ENCODE measurements at places on chromosomes 4 and X.

- no peak for DNase-seq
Observed at GRCh38 chr4:93461541-93461940, 367.0 kb upstream of the ATOH1 start.

- DNase-seq = peak; percentile 27
Observed at GRCh38 chrX:131746491-131746968, 202.7 kb downstream of the OR13H1 start.

DNA sequence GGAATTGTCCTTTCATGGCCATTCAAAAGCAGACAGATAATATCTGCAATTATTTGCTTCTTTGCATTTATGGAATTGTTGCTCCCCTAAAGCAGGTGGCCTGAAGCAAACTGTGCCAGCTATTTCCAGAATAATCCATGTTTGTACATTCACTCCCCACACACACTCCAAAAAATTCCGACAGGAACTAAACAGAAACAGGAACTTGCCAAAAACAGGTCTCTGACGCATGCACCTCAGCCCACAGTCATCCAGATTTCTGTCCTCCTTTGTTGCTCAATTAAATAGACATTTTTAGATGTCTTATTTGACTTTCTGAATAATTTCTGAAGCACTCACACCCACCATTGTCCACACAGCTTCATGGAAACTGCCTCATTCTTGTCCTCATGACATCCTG lies 71.5 kb upstream of the EDNRA start:
- no peak for DNase-seq

- no peak for DNase-seq
Observed at GRCh38 chr4:184019667-184020623, 114.8 kb downstream of the STOX2 start.

DNA sequence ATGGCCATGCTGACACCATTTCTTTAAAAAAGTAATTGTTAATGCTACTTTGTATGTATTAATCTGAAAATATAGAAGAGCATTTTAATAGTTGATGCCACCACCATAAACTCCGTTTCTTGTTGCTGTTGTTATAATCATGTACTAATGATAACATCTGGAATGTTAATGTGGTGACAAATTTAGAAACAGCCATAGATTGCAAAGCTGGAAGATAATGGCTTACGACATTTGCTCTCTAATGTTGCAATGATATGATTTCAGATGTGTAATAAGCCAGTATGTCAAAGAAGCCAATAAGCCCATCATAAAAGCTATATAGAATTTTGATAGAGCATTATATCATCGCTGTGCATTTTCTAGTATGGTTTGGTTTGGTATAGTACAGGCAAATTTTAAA lies 579.4 kb upstream of the ZFP42 start:
- no peak for DNase-seq

DNA sequence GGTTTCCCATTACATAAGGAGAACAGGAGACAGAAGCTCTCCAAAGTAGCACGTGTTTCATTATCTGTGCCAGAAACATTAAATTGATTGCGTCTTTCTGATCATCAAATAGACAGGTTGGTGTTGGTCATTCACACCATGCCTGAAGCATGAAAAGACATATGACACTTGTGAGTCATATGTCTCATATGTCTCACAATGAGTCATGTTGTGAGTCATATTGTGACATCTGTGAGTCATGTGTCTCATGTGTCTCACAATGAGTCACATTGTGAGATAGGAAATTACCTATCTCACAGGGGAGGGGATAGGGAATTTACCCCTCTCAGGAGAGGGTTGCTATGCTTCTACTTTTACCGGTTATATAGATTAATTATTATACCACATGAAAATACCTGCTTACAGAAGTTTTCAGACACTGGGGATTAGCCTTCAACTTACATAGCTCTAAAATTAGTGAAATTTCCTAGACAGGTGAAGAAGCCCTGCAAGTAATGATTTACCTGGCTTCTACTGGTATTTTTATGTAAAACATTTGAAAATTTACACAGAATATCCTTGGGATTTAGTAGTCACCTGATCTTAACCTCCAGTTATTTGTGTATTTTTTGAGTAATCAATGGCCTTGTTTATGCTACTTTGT lies 80.8 kb downstream of the NPFFR2 start:
- DNase-seq = peak; percentile 76

GRCh38 chr4:13615161-13615560 lies 12.4 kb downstream of the BOD1L1 start:
- no peak for DNase-seq

GRCh38 chr4:163217505-163217904 lies 50.8 kb upstream of the NAF1 start:
- DNase-seq = no peak

GRCh38 chr4:5887011-5887360 lies 5.9 kb downstream of the CRMP1 start:
- DNase-seq = no peak

- no peak for DNase-seq
Observed at GRCh38 chr4:165059386-165059785, 5.7 kb downstream of the TRIM75 start.

GRCh38 chrX:148337873-148338272 lies 162.5 kb upstream of the AFF2 start:
- no peak for DNase-seq

- no peak for DNase-seq
Observed at GRCh38 chrX:65846974-65847373, 179.5 kb downstream of the MSN start.

- no peak for DNase-seq
Observed at GRCh38 chr4:78410676-78411075, 140.9 kb upstream of the ANXA3 start.

DNA sequence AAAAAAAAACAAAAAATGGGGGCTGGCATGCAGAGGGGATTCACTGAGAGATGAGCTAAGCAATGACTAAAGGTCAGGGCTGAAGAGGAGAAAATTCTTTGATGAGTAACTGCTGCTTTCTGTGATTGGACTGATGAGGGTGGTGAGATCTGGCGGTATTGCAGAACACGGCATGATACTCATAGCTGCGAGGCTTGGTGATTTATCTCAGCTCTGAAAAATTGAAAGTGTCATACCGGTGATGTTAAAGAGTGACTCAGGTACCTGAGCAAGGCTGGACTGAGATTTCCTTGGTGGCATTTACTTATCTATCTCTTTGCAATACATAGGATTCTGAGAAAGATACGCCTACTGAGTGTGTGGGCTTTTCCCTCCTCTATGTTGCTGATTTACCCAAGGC lies 204.1 kb upstream of the DDX53 start:
- no peak for DNase-seq

GRCh38 chr4:155614111-155614762 lies 52.4 kb upstream of the GUCY1A1 start:
- DNase-seq = no peak

DNA sequence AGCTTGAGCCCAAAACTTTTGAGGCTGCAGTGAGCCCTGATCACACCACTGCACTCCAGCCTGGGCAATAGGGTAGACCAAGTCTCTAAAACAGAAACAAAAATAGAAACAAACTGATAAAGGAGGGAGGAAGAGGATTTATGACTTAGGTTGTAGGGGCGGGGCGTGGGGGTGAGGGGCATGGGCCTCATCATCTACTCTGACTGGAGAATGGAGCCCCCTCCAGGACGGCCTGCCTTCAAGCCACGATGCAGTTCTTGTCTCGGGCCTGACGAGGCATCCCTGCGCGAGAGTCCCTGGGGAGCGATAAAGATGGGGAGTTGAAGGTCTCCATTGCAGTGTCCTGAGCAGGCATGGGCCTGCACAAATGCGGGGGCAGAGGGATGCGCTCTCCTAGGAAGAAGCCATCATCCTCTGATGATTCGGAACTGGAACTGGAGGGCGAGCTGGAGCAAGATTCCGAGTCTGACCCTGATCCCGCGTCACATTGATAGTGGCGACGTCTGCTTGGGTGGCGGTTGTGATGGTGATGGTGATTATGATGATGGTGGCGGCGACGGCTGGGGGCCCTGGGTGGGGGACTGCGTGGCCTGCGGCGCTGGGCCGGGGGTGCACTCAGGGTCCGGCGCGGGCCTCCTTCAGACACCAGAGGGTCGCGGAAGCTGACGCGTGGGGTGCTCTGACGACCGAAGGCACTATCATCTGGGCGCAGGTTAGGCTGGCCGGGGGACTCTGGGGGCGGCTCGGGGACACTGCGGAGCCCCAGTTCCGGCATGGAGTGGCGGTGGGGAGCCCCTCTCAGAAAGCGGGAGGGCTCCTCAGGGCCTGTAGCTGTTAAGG lies 4.0 kb downstream of the PLP2 start:
- DNase-seq = no peak

DNA sequence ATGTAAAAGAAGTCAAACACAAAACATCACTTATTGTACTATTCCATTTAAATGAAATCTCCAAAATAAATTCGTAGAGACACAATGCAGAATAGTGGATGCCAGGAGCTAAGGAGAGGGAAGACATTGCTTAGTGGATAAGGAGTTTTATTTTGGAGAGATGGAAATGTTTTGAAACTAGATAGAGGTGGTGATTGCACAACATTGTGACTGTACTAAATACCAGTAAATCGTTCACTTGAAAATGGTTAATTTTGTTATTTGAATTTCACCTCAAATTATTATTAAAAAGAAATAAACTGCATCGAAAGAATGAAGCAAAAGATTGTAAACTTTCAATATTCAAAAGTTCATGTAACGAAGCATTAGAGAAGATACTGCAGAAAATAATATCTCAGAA lies 9.7 kb upstream of the ACSL4 start:
- DNase-seq = no peak

DNA sequence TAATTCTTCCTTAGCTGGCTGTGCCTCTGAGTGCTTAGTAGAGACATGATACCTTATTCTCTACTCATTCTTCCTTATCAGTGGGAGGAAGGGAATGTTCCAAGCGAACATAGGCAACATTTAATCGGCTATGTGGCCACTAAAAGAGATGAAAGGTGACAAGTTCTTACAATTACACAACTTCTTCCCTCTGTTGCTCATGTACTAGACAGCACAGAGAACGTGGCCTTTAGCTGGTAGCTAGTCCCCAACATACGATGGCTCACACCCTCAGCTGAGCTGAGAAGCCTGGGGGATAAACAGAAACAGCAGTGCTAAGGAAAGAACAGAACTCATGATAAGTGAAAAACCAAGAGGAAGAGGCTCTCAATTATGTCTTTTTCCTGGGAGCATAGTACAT lies 52.2 kb downstream of the APOO start:
- no peak for DNase-seq

DNA sequence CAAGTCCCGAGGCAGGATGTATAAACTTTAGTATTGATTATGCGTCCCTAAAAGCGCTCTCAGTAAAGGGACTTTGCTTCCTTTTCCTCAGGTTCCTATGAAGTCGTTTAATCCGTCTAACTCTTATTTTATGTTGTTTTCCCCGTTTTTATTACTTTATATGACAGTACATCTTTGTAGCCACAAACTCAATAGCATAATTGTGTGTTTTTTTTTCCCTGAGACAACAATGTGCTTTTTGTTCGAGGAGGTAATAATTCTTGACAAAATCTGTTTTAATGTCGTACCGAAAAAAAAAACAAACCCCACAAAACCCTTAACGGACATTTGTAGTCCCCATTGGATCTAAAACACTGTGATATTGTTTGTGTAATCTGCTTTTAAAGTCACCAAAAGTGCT lies 17.9 kb upstream of the PPP2R3B start:
- DNase-seq = no peak
